ENCODE measurements at places on chromosomes 11 and 22. TPM values are rescaled to one million over a fixed set of nuclear protein-coding genes. Genes with fewer than 3 reads are reported as not detected.

Gene NAP1L4
- total RNA-seq, result 116 TPM

Gene ACR
- total RNA-seq, result 0.38 TPM

Gene IRAG1
- 0.33 TPM for total RNA-seq

Gene ZNF70
- 7.2 TPM for total RNA-seq

Gene YAP1
- total RNA-seq, result 54.2 TPM

Gene OR4C5
- total RNA-seq, result not detected

Gene FHIP1B
- total RNA-seq, result 19.0 TPM

All from vein endothelial cell (primary cell).